ENCODE measurements at places on chromosomes 5 and 9.

DNA sequence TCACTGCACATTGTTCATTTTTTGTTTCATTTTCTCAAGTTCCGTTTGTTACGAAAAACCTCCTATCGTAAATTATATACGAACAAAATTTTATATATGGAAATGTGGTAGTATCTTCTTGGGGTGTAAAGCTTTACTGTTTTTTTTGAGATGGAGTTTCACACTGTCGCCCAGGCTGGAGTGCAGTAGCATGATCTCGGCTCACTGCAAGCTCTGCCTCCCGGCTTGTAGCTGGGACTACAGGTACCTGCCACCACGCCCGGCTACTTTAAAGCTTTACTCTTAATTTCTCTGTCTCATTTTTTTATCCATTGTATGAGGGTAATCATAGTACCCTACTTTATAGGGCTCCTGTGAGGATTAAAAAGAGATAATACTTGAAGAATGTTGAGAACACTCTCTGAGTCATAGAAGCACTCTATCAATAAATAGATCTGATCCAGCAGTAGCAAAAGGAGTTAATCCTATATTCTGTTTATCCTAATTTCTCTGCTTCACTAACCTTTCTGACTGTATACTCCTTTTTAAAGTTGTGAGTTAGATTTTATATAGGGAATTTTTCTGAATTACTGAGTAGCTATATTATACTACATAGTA lies 5.6 kb upstream of the LRRC70 start:
- no peaks in the 10 kb centered on the region for H3K4me1 ChIP-seq
- H3K27me3 ChIP-seq, result no peaks in the 10 kb centered on the region
- H3K36me3 ChIP-seq, result peaks cover 6% of the 10 kb centered on the region
- no peak for DNase-seq
- H3K27ac ChIP-seq, result no peak overlapping the region

DNA sequence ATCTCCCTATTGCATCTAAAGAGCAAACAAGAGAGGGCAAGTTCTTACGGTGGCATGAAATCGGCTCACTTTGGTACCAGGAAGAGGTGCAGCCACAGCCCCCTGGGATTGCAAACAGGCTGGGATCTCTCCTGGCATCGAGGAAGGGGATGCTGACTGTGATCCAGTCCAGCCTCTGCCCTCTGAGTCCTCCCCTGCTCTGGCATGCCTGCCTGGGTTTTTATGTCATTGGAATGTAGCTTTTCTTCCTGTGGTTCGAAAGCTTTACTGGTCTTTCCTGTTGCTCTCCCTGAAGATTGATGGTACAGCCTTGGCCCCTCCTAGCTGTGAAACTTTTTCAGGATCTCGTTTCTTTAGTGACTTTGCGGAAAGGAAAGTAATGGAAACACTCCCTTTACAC lies 6.6 kb downstream of the SLC46A2 start:
- H3K27ac ChIP-seq, result no peak overlapping the region
- no peaks in the 10 kb centered on the region for H3K4me1 ChIP-seq
- no peak for DNase-seq
- no peaks in the 10 kb centered on the region for H3K27me3 ChIP-seq

DNA sequence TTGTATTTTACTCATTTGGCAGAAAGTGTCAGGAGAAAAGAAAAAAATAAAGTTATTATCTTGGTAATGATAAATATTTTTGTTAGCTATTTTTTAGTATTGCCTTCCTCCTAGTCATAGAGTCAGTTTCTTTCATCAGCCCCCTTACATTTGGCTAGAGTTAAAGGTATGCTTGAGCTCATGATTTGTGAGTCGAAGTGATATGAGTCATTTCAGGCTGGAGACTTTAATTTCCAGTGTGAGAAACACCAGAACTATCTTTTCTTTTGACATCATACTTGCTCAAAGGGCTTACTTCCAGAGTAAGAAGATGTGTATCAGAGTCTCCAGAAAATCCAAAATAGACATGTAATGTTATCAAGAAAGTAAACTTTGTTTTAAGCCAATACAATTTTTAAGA lies 746.7 kb upstream of the TYRP1 start:
- no peak for DNase-seq
- no peak overlapping the region for H3K27ac ChIP-seq
- no peak overlapping the region for H3K4me3 ChIP-seq
- no peaks in the 10 kb centered on the region for H3K4me1 ChIP-seq
- no peaks in the 10 kb centered on the region for H3K27me3 ChIP-seq
- H3K36me3 ChIP-seq, result no peaks in the 10 kb centered on the region

- H3K4me1 ChIP-seq, result peaks cover 33% of the 10 kb centered on the region
- peaks cover 13% of the 10 kb centered on the region for H3K36me3 ChIP-seq
- H3K27me3 ChIP-seq, result no peaks in the 10 kb centered on the region
- H3K4me3 ChIP-seq, result peak overlapping the region; percentile 74
- H3K27ac ChIP-seq, result peak overlapping the region; percentile 64
Observed at GRCh38 chr9:134136118-134136995, 475 bp downstream of the WDR5 start.

DNA sequence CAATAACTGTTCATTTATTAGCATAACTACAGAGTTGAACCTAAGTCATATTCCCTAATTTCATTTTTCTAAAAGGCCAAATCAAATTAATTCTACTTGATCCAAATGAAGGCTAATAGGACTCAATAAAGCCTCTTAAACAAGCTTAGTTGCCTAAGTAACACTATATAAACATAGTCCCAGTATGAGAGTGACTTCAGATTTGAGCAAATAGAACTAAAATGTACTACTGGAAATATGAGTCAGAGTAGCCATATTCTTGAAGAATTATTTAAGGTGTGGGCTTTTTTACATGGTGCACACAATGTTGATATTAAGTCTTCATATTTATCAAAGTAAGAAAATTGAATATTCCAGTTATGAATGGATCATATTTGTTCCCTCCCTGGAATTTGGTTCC lies 872.3 kb downstream of the MAT2B start:
- no peaks in the 10 kb centered on the region for H3K27me3 ChIP-seq
- DNase-seq, result no peak

GRCh38 chr5:176371621-176372539 lies 6.6 kb downstream of the ARL10 start:
- peaks cover 57% of the 10 kb centered on the region for H3K36me3 ChIP-seq
- H3K27ac ChIP-seq, result no peak overlapping the region
- no peak for DNase-seq

GRCh38 chr5:59173578-59173977 lies 590.7 kb downstream of the RAB3C start:
- H3K4me3 ChIP-seq, result no peak overlapping the region
- peaks cover 18% of the 10 kb centered on the region for H3K4me1 ChIP-seq
- H3K27me3 ChIP-seq, result no peaks in the 10 kb centered on the region
- no peak overlapping the region for H3K27ac ChIP-seq
- DNase-seq, result no peak

DNA sequence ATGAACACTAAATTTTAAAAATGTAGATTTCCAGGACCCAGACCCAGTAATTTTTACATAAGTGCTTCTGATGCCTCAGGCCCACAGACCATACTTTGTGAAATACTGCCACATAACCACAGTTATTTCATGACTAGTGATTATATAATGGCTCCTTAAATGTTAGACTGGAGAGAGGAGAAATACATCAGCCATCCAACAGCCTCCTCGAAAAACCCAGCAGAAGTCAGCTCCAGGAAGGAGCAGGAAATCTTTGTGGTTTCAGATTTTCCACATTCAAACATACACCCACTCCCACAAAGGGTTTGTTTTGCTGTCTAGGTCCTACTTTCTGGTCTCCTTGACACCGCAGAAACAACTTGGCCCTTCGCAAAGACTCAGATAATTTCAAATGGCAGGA lies 455.2 kb downstream of the DTWD2 start:
- H3K27ac ChIP-seq, result no peak overlapping the region
- H3K4me1 ChIP-seq, result no peaks in the 10 kb centered on the region
- no peak overlapping the region for H3K4me3 ChIP-seq
- H3K36me3 ChIP-seq, result no peaks in the 10 kb centered on the region

- H3K4me3 ChIP-seq, result no peak overlapping the region
- DNase-seq, result no peak
- H3K27me3 ChIP-seq, result no peaks in the 10 kb centered on the region
- H3K27ac ChIP-seq, result no peak overlapping the region
- no peaks in the 10 kb centered on the region for H3K36me3 ChIP-seq
- H3K4me1 ChIP-seq, result no peaks in the 10 kb centered on the region
Observed at GRCh38 chr5:106399391-106399790, 1271.3 kb downstream of the EFNA5 start.

DNA sequence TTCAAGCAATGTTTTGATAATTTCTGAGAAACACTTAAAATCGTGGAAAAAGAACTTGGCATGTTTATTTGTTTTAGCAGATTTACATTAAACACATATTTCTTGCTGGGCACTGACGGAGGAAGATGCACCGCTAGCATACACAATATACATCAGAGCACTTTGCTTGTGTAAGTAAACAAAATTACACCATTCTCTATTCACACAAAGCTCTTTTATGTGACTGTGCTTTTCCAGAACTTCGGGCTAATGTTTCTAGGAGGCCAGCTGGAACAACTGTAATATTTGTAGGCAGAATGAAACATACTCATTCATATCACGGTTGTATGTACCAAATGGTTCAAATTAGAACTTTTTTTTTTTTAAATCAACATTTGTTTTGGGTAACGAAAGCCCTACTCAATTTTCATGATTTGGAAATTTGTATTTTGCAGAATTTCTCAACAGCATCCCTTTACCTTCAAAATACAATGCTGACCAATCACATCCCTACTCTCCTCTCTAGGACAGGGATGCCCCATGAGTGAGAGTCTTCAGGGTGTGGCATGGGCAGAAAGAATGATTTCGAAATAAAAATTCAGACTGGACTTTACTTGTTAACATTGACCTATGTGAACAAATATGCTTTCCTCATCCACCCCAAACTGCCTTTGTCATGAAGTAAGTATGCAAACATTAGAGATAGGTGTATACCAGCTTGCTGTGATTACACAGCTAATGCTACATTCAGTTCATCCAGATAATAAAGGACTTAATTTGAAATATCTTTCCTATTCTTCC lies 425.1 kb downstream of the BNC2 start:
- H3K4me1 ChIP-seq, result no peaks in the 10 kb centered on the region
- H3K4me3 ChIP-seq, result no peak overlapping the region
- no peaks in the 10 kb centered on the region for H3K27me3 ChIP-seq
- no peaks in the 10 kb centered on the region for H3K36me3 ChIP-seq
- H3K27ac ChIP-seq, result no peak overlapping the region
- DNase-seq, result no peak

GRCh38 chr9:81902626-81903025 lies 25.6 kb upstream of the SPATA31D4 start:
- DNase-seq, result no peak
- H3K4me1 ChIP-seq, result peaks cover 25% of the 10 kb centered on the region
- H3K4me3 ChIP-seq, result no peak overlapping the region
- no peak overlapping the region for H3K27ac ChIP-seq

DNA sequence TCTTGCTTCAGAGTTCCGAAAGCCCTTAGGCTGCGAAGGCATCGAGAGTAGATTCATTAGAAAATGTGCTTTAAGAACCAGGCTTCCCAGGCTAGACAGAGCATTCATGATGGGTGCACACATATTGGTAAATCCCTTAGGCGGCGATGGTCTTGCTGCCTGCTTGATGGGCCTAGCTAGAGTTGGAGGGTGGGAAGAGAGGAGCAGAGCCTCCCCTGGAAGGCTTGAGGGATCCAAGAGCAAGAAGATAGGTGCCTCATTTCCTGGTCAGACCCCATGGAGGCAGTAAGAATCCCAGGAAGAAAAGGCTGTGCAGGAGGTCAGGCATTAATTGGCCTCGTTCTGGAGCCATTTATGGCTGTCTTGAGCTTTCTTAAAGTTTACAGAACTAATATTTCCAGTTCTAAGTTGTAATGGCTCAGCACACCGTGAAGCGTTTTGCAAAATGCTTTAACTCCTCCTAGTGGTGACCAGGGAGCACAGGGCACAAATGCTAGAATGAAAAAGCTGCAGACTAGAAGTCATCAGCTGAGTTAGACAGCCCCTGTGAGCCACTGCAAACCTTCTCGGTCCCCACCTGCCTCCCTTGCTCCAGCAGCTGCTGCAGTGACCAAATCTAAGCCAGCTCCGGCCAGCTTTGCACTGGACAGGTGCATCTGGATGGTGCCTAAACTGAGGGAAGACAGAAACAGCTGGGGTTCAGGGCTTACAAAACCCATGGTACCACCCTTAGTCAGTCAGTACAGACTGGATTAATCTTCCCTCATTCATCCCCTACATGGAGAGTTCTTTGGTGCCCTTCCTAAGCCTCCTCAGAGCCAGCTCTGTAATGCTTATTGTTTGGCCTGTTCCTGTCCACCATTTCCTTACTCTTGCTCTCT lies 14.7 kb downstream of the SLC45A2 start:
- H3K36me3 ChIP-seq, result no peaks in the 10 kb centered on the region
- no peaks in the 10 kb centered on the region for H3K4me1 ChIP-seq
- DNase-seq, result no peak
- no peak overlapping the region for H3K4me3 ChIP-seq

DNA sequence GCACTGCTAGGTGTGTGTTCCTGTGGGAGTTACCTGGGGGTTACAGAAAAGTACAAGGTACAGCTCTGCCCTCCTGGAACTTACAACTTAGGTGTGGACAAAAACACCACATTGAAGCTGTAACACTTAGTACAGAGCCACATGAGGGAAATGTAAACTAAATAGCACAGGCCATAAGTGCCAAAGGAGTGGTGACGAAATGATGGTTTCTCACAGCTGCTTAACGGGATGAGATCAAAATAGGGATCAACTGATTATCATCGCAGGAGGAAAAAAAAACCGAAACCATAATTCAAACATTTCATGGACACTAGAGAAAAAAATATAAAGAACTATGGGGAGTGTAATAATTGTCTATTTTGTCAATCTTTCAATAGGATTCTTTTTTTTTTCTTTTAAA lies 5.9 kb downstream of the LIX1 start:
- H3K27ac ChIP-seq, result no peak overlapping the region
- no peaks in the 10 kb centered on the region for H3K4me1 ChIP-seq
- no peak for DNase-seq
- H3K36me3 ChIP-seq, result no peaks in the 10 kb centered on the region

- no peak overlapping the region for H3K27ac ChIP-seq
- DNase-seq, result no peak
- no peak overlapping the region for H3K4me3 ChIP-seq
- H3K27me3 ChIP-seq, result no peaks in the 10 kb centered on the region
- no peaks in the 10 kb centered on the region for H3K36me3 ChIP-seq
Observed at GRCh38 chr5:84791138-84791537, 406.5 kb upstream of the EDIL3 start.

GRCh38 chr5:111735583-111736270 lies 21.3 kb downstream of the NREP start:
- H3K4me3 ChIP-seq, result no peak overlapping the region
- no peak overlapping the region for H3K27ac ChIP-seq
- H3K4me1 ChIP-seq, result peaks cover 21% of the 10 kb centered on the region
- peak; percentile 29 for DNase-seq

GRCh38 chr5:40630126-40630525 lies 49.6 kb upstream of the PTGER4 start:
- H3K27ac ChIP-seq, result no peak overlapping the region
- no peak overlapping the region for H3K4me3 ChIP-seq
- no peaks in the 10 kb centered on the region for H3K36me3 ChIP-seq
- H3K4me1 ChIP-seq, result no peaks in the 10 kb centered on the region
- no peak for DNase-seq
- no peaks in the 10 kb centered on the region for H3K27me3 ChIP-seq

DNA sequence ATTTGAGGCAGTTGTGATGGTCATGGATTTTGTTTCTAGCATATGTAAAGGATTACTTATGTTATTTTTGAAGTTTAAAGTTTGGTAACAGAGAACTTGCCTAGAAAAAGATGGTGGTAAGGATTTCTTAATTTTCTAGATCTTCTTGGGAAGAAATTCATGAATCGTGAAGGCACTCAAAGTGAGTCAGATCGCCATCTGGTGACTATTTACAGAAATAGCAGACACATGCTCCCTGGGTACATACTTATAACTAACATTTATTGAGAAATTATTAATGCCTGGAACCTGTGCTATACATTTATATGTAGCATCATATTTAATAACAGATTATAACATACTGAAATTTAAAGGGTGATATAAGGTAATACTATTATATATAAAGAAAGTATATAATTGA lies 299.7 kb downstream of the IZUMO3 start:
- no peaks in the 10 kb centered on the region for H3K27me3 ChIP-seq
- no peaks in the 10 kb centered on the region for H3K4me1 ChIP-seq
- no peak overlapping the region for H3K27ac ChIP-seq
- DNase-seq, result no peak
